ENCODE measurements at places on chromosomes 11 and 22.

GRCh38 chr11:45233804-45234170, 52.4 kb downstream of the SYT13 start:
- no peak for DNase-seq

- DNase-seq: no peak
Observed at GRCh38 chr22:37082251-37082873, 27.2 kb downstream of the TMPRSS6 start.

DNA sequence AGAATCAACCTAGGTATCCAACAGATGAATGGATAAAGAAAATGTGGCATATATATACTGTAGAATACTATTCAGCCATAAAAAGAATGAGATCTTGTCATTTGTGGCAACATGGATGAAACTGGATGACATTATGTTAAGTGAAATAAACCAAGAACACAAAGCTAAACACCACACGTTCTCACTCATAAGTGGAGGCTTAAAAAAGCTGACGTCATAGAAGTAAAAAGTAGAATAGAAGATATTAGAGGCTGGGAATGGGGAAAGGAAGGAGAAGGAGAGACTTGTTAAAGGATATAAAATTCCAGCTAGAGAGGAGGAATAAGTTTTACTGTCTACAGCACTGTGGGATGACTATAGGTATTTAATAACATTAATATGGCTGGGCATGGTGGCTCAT, 12.9 kb downstream of the EXPH5 start:
- no peak for DNase-seq

GRCh38 chr22:24178502-24179440, 2.5 kb upstream of the SUSD2 start:
- DNase-seq: no peak

DNA sequence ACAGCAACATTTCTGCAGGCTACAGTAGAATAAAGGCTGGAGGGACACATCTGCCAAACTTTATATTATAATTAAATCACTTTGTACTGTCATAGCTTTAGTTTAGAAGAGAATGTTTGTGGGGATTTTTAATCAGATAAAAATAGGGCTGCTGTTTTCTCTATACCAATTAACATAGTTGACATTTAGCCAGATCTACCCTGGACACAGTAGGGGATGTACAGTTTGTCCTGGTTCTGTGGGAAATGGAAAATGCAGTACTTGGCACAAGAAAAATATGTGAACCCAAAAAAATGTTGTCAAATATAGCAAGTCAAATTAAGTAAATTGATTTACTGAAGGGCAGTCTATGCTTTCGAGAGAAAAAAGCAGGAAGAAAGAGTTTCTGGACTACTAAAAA, 20.8 kb upstream of the PICALM start:
- no peak for DNase-seq

GRCh38 chr11:65301491-65302329, 13.0 kb upstream of the CDC42EP2 start:
- DNase-seq: no peak

- DNase-seq: no peak
Observed at GRCh38 chr11:111448414-111448813, 63.8 kb downstream of the BTG4 start.

GRCh38 chr11:32366666-32367065, 68.7 kb downstream of the WT1 start:
- DNase-seq: no peak

- DNase-seq: no peak
Observed at GRCh38 chr22:26168939-26169314, 335 bp upstream of the SEZ6L start.

- no peak for DNase-seq
Observed at GRCh38 chr22:45322873-45323525, 13.3 kb downstream of the FAM118A start.

DNA sequence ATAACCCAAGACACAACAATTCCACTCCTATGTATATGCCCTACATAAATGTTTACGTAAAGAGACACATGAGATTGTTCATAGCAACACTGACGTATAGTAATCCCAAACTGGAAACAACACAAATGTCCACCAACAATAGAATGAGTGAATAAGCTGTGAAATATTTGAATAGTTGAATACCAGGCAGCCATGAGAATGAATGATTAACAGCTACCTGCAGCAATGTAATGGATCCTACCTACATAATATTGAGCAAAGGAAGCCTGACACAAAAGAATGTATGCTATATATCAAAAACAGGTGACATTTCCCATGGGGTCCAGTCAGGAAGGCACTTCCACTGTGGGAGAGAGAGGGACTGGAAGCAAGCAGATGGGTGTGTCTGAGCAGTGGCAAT, 92.8 kb upstream of the LINC01488 start:
- DNase-seq: no peak

DNA sequence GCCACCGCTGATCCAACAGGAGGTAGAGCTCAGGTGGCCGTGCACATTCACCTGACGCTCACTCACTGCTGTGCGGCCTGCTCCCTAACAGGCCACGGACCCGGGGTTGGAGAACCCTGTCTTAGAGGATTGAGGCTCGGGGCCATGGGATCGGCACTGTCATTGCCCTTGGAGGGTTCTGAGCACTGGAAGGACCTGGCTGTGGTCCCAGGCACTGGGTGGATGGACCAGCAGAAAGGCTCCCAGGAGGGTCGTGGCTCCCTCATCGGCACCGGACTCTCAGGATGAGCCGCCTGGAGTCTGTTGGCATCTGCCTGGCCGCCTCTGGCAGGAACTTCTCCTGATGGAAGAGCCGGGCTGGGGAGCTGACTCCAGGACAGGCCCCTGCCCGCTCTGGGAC, 6.5 kb downstream of the KCNQ1 start:
- DNase-seq: no peak

GRCh38 chr11:8735094-8735493, 52.5 kb downstream of the RPL27A start:
- DNase-seq: no peak

DNA sequence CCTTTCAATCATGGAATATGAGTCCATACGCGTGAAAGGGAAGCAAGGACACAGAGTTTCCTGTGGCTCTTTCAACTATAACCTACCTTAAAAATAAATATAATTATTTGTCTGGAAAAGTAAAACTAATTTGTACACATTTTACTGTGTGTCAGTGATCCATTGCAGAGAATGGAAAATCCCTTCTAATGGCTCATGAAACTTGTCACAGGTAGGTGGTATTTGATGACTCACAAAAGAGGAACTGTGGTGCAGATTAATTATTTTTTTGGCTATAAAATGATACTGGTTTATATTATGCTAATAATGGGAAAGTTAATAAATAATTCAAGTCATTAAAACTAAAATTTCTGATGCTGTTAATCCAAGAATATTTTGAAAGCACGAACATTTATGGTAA, 792.2 kb downstream of the METTL15 start:
- no peak for DNase-seq

All from stimulated activated CD4-positive, alpha-beta T cell treated with anti-CD3 and anti-CD28 coated beads, Interleukin-1b, Interleukin-23, amount 100 ng/mL, for 1 hour (primary cell).